ENCODE measurements at places on chromosomes 7 and 10.

DNA sequence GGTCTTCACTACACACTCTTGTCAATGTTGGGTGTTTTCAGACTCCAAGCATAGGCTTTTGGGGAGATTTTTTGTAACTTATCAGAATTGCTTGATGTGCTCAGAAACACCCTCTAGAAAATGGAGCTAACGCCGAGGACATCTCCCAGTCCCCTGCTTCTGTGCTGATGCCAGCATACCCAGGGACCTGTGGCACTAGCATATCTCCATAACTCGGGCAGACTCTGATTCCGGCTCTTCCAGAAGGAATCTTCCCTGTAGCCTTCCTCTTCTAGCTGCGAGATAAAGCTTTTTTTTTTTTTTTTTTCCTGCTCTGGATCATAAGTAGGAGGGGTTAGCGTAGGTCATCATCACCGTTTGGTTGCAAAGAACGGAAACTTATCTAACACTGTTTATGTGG lies 434.4 kb downstream of the GALNT17 start:
- no peak for DNase-seq

GRCh38 chr10:56596257-56596656 lies 235.2 kb upstream of the ZWINT start:
- no peak for DNase-seq

GRCh38 chr10:3530783-3531645 lies 254.0 kb downstream of the KLF6 start:
- DNase-seq: no peak

DNA sequence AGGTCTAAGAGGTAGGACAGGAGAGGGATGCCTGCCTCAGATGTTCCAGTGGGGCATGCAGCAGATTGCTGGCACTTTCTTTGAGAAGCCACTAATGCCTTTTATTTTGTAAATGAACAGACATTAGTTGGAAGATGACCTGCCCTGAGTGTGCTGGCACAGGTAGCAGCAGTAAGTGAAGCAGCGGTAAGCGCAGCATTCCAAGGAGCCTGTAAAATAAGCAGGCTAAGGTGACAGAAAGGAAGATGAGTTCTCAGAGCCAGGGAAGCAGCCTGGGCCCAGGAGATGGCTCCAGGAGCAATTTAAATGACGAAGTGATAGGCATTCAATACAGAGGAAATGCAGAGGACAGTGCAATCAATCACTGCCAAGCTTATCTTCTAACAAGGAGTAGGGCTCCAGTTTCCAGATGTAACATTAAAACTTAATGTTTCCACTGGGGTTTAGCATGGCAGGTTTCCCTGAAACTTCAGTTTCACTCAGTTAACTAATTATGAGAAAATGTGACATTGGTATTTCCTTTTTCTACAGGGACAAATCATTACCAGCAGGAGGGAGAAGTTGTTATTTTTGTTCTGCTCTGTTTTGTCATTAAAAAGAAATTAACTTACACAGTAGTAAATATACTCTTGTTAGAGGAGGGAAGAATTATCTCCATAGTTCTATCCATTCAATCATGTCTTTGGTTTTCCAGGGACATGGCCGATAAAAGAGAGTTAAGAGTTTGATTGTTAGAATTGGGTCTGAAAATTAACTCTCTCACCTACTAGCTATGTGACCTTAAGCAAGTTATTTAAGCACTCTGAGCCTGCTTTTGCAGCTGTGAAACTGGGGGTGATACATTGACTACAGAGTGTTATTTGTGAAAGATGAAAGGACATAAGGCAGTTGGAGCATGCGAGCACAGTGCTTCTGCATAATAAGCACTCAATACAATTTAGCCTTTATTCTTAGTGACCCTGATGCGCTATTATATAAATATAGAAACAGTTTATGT lies 96.6 kb upstream of the PTN start:
- DNase-seq: no peak

- no peak for DNase-seq
Observed at GRCh38 chr10:82811621-82812020, 936.6 kb downstream of the NRG3 start.

- DNase-seq: no peak
Observed at GRCh38 chr7:124722292-124722691, 43.3 kb downstream of the GPR37 start.

DNA sequence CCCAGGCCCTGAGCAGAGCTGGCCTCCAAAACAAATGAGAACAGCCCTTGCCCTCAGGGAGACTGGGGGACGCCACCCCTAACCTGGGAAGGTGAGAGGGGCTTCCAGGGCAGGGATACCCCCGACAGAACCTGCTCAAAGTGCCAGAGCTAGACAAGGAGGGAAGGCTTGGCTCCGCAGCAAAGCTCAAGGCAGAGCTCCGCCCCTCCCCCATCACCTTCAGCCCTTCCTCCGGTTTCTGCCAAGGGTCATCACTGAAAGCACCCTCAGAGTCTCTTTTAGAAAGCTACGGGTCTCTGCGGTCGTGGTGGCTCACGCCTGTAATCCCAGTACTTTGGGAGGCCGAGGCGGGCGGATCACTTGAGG lies 73.4 kb upstream of the CUX1 start:
- no peak for DNase-seq

DNA sequence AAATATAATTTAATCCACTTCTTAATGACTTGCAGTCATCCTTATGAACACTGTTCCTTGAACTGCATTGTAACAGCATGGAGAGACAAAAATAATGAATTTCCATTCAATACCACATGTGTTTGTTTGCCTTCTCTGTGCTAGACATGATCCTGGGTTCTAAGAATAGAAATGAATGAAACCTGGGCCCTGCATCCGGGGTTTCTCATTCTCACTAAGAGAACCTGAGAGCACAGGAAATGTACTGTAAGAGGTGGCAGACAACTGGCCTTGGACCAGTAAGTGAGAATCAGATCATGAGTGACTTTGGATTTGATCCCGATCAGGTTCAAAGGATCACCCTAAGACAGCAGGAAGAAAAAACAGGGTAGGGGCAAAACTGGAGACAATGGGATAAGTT lies 37.2 kb upstream of the CUL1 start:
- DNase-seq: no peak

- no peak for DNase-seq
Observed at GRCh38 chr10:34001087-34001580, 666.7 kb upstream of the NRP1 start.

DNA sequence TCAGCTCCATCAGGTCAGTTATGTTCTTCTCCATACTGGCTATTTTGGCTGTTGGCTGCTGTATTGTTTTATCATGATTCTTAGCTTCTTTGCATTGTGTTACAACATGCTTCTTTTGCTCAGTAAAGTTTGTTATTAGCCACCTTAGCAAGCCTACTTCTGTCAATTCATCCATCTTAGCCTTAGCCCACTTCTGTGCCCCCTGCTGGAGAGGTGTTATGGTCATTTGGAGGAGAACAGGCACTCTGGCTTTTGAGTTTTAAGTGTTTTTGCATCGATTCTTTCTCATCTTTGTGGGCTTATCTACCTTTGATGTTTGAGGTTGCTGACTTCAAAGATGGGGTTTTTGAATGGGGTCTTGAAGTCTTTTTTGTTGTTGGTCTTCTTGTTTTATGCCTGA lies 204.6 kb upstream of the FOXP2 start:
- DNase-seq: no peak

- DNase-seq: no peak
Observed at GRCh38 chr10:24307116-24307515, 98.2 kb downstream of the KIAA1217 start.

GRCh38 chr10:3045471-3046209 lies 21.7 kb upstream of the PFKP start:
- DNase-seq: no peak

DNA sequence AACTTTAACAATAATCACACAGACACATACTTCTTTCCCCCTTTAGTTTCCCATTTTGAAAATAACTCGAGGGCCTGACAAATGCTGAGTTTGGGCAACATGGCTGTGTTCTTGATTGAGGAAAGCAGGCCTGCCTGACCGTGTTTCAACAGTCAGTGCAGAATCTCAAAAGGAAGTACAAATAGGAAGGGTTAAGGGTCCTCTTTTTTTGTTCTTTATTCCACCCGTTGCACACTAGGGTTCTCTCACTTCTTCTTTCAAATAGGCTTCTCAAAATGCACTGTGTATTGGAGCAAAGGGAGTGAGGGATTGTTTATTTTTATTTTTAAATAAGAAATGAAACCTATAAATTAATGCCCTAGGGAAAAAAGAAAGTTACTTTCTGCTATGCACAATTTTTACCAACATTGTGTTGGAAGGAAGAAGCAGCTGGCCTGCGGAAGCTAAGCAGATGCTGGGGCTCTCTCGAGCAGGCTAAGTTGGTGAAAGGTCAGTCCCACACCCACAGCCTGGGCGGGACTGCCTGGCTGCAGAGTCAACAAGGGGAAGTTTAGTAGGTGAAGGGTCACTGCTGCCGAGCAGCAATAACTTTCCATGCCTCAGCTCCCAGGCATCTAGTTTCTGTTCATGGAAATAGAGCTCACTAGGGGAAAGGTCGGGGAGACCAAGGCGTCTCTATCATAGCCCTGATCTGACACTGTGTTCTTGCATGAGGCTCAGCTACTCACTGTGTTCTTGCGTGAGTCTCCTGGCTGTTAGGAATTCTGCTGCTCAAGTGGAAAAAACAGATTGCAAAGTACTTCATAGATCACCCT lies 12.2 kb upstream of the PDK4 start:
- DNase-seq: no peak

- DNase-seq: no peak
Observed at GRCh38 chr10:18044976-18045720, 93.4 kb downstream of the SLC39A12 start.

DNA sequence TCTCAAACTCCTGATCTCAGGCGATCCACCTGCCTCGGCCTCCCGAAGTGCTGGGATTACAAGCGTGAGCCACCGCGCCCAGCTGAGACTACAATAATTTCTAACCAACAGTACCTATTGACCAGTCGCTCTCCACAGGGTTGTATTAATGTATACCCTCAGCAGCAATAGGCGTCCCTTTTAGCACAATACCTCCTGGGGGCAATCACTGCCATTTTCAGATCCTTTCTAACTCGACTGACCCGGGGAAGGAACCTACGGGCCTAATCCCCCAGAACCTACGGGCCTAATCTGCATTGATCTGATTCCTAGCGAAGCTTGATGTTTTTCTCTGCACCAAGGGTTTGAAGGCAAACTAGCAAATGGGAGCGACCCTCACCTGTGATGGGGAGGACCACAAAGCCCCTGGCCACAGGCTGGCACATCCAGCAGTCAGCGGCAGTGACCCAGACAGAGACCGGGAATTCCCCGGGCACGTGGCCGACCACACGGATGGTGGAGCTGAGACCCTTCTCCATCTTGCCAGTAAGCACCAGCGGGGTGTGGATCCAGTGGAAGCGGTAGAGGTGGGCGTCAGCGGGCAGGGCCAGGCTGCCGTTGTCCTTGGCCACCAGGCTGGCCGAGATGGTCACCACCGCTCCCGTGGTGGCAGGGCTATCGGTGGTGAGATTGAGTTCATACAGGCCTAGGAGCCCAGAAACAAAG lies 6.9 kb downstream of the TMEM130 start:
- no peak for DNase-seq

DNA sequence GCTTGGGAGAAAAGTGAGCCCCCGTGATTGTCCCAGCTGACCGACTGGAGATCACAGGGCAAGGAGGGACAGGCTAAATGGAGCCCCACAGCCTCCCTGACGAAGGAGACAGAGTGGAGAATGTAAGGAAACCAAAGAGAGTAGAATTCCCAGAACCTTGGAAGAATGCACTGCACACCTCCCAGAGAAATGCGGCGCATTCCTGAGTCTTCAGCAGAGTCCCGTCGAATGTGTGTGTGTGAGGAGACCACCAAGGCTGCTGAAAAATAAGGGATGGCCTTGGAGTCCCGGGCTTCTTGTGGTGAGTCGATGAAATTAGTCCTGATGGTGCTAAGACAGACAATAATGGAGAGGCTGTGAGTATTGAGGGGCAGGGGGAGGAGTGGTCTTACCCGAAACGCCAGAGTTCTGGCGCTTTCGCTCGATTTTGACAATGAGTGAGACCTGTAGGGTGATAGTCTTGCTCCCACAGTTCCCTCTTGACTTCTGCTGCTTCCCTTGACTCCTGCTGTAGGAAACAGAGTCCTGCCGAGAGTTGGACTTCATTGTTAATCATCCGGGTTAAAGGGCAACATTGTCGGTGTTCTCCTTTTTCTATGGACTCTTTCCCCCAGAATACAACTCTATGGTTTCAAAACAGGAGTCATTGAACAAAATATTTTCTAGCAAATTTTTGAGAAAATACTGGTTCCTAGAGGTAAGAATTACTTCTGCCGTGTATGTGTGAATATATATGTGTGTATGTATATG lies 103.2 kb downstream of the CNNM2 start:
- no peak for DNase-seq
